ENCODE measurements at places on chromosomes 2 and 18. TPM values are rescaled to one million over a fixed set of nuclear protein-coding genes. Genes with fewer than 3 reads are reported as not detected.

DNA sequence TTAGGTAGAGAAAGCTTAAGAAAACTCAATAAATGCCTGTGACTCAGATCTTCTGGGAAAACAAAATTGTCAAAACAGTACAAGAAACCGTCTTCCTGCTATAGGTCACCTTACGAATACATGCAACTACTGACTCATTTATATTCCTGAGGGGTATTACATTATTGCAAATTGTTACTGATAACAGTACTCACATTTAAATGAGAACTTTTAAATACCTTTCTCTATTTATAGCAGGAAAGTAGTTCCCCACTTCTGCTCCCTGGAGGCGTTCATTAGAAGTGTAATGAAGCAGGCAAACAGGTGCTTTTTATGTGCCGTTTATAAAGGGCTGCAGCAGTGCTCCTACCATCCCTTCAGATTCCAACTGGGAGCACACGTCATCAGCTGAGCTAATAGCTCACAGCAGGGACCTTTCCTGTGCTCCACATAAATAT is 65.1 kb upstream of the RPRM start:
- H3K27ac ChIP-seq: no peak overlapping the region
- H3K4me1 ChIP-seq: peaks cover 31% of the 10 kb centered on the region

- no peak overlapping the region for H3K27ac ChIP-seq
- H3K4me1 ChIP-seq: peaks cover 7% of the 10 kb centered on the region
- H3K27me3 ChIP-seq: peaks cover 13% of the 10 kb centered on the region
- no peak overlapping the region for H3K4me3 ChIP-seq
These were observed 13.5 kb upstream of the GPR39 start for GRCh38 chr2:132403146-132403545.

Gene MATN3
- 2.3 TPM for total RNA-seq

GRCh38 chr2:231260442-231261208 is 62.2 kb downstream of the ARMC9 start:
- DNase-seq: no peak
- H3K4me1 ChIP-seq: no peaks in the 10 kb centered on the region
- H3K4me3 ChIP-seq: no peak overlapping the region
- H3K36me3 ChIP-seq: no peaks in the 10 kb centered on the region
- H3K27ac ChIP-seq: no peak overlapping the region

GRCh38 chr2:217858519-217859491 is 144.0 kb downstream of the TNS1 start:
- H3K36me3 ChIP-seq: no peaks in the 10 kb centered on the region
- peaks cover 88% of the 10 kb centered on the region for H3K27me3 ChIP-seq
- DNase-seq: no peak
- H3K4me3 ChIP-seq: no peak overlapping the region

Gene CNGA3
- total RNA-seq: not detected

DNA sequence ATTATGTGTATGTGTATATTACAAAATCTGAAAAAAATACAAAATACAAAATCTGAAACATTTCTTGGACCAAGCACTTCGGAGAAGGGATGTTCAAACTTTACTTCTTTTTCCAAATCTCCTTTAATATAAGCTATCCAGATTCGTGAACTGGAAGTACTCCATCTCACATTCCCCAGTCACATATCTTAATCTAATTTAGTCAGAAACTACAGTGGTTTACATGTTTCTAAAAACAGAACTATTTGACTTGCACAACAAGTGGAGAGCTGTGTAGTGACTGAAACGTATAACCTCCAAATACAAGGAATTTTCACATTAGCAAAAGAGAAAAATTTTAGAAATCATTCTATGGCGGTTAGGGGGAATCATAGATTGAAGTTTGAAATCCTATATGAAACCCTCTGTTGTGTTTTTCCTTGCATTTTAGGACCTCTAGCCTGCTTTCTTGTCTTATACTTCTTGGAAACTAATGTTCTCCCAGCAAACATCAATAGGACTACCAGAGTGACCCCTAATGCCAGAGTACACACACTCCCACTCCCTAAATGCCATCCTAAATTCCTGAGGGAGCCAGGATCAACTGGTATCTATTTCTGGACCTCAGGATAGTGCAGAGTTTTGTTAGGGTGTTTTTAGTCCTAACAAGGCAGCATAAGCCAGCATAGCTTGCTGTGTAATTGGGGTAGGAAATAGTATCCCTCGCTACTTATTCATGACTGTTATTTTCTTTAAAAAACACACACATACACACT is 30.2 kb upstream of the ROCK1 start:
- H3K36me3 ChIP-seq: no peaks in the 10 kb centered on the region
- H3K27ac ChIP-seq: no peak overlapping the region
- no peak for DNase-seq
- no peak overlapping the region for H3K4me3 ChIP-seq

- H3K4me1 ChIP-seq: no peaks in the 10 kb centered on the region
- no peak overlapping the region for H3K4me3 ChIP-seq
- no peaks in the 10 kb centered on the region for H3K27me3 ChIP-seq
These were observed 651.3 kb downstream of the DCDC2C start for GRCh38 chr2:4354678-4355077.

DNA sequence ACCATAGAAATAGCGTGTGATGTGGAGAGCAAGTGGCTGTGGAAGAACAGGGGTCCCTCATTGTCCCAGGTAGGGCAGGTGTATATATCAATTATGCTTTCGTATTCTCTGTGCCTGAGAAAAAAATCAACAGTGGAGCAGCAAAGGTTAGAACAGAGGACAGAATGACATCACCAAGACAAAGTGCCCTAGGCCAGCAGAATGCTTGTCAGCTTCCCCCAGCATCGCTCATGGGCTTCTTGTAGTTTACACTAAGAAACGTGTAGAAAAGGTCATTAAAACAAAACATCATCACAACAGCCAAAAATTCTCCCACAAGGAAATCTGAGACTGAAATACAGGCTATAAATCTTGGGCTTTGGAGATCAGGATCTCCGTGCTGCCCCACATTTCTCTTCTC is 288.0 kb downstream of the TDRD15 start:
- no peaks in the 10 kb centered on the region for H3K36me3 ChIP-seq
- H3K4me3 ChIP-seq: no peak overlapping the region
- DNase-seq: no peak

DNA sequence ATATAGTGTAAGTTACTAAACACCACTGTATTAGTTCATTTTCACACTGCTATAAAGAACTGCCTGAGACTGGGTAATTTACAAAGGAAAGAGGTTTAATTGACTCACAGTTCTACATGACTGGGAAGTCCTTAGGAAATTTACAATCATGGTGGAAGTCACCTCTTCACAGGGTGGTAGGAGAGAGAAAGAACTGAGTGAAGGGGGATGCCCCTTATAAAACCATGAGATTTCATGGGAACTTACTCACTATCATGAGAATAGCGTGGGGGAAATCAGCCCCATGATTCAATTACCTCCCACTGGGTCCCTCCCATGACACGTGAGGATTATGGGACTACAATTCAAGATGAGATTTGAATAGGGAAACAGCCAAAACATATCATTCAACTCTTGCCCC is 618.0 kb downstream of the NYAP2 start:
- no peaks in the 10 kb centered on the region for H3K36me3 ChIP-seq
- DNase-seq: no peak
- H3K27ac ChIP-seq: no peak overlapping the region
- no peak overlapping the region for H3K4me3 ChIP-seq

GRCh38 chr18:37403100-37403781 is 162.4 kb downstream of the CELF4 start:
- H3K4me3 ChIP-seq: no peak overlapping the region
- H3K4me1 ChIP-seq: no peaks in the 10 kb centered on the region

GRCh38 chr2:215110918-215111317 is 27.5 kb downstream of the ABCA12 start:
- H3K4me1 ChIP-seq: no peaks in the 10 kb centered on the region
- H3K36me3 ChIP-seq: no peaks in the 10 kb centered on the region
- no peak overlapping the region for H3K27ac ChIP-seq
- no peak overlapping the region for H3K4me3 ChIP-seq

Gene VWC2L
- total RNA-seq: not detected

GRCh38 chr18:62883937-62884735 is 168.8 kb downstream of the PHLPP1 start:
- H3K4me1 ChIP-seq: peaks cover 47% of the 10 kb centered on the region
- no peak overlapping the region for H3K4me3 ChIP-seq
- H3K36me3 ChIP-seq: no peaks in the 10 kb centered on the region

Gene CPO
- total RNA-seq: 0.40 TPM

GRCh38 chr2:207812726-207813080 is 43.0 kb upstream of the FZD5 start:
- peaks cover 5% of the 10 kb centered on the region for H3K36me3 ChIP-seq
- no peak for DNase-seq
- no peak overlapping the region for H3K4me3 ChIP-seq
- H3K27me3 ChIP-seq: no peaks in the 10 kb centered on the region
- H3K4me1 ChIP-seq: peaks cover 48% of the 10 kb centered on the region
- no peak overlapping the region for H3K27ac ChIP-seq

Gene TET3
- 23.3 TPM for total RNA-seq

- H3K27ac ChIP-seq: no peak overlapping the region
- no peaks in the 10 kb centered on the region for H3K36me3 ChIP-seq
- peaks cover 4% of the 10 kb centered on the region for H3K4me1 ChIP-seq
These were observed 7.1 kb downstream of the ZNF407 start for GRCh38 chr18:74604774-74605173.

GRCh38 chr18:57655740-57656139 is 34.1 kb upstream of the NARS1 start:
- H3K27me3 ChIP-seq: no peaks in the 10 kb centered on the region
- DNase-seq: no peak
- H3K4me3 ChIP-seq: no peak overlapping the region
- peaks cover 59% of the 10 kb centered on the region for H3K36me3 ChIP-seq
- H3K4me1 ChIP-seq: no peaks in the 10 kb centered on the region
- no peak overlapping the region for H3K27ac ChIP-seq

GRCh38 chr18:74336656-74337055 is 21.0 kb downstream of the C18orf63 start:
- H3K27me3 ChIP-seq: no peaks in the 10 kb centered on the region
- no peaks in the 10 kb centered on the region for H3K36me3 ChIP-seq
- H3K27ac ChIP-seq: no peak overlapping the region
- H3K4me1 ChIP-seq: no peaks in the 10 kb centered on the region
- DNase-seq: no peak

DNA sequence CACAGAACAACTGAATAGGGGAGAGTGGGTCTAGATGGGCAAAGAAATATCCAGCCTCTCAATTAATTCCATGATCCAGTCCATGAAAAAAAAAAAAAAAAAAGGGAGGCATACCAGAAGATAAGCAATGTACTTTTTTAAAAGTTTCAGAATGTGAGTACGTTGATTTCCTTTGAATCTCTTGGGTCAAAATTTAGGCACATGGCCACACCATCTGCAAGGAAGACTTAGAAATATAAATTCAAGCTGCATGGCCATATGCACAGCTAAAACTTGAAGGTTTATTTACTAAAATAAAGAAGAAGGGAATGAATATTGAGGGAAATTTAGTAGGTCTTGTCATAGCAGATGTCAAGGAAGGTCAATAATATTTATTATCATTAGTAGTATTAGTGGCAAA is 286.5 kb upstream of the CDH7 start:
- no peaks in the 10 kb centered on the region for H3K4me1 ChIP-seq
- H3K4me3 ChIP-seq: no peak overlapping the region
- H3K27me3 ChIP-seq: no peaks in the 10 kb centered on the region
- no peaks in the 10 kb centered on the region for H3K36me3 ChIP-seq
- H3K27ac ChIP-seq: no peak overlapping the region

DNA sequence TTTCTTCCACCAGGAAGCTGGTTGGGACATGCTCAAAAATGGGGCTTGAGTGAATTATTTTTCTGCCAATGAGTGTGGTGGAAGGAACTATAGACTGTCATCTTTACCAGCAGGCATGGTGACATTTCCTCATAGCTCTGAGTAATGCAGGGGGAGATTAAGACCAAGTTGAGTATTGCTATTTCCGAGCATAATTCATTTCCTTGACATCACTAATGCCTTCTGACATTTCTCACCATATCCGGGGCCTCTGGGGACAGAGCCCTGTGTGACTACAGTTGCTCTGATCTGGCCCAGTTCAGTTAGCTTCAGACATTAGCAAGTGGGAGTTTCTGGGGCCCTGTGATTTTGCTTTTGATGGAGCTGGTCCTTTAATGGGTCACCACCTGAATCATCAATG is 410.4 kb downstream of the MEIS1 start:
- H3K4me3 ChIP-seq: no peak overlapping the region
- no peak overlapping the region for H3K27ac ChIP-seq
- no peaks in the 10 kb centered on the region for H3K27me3 ChIP-seq
- H3K36me3 ChIP-seq: no peaks in the 10 kb centered on the region

Gene GPR45
- total RNA-seq: not detected

DNA sequence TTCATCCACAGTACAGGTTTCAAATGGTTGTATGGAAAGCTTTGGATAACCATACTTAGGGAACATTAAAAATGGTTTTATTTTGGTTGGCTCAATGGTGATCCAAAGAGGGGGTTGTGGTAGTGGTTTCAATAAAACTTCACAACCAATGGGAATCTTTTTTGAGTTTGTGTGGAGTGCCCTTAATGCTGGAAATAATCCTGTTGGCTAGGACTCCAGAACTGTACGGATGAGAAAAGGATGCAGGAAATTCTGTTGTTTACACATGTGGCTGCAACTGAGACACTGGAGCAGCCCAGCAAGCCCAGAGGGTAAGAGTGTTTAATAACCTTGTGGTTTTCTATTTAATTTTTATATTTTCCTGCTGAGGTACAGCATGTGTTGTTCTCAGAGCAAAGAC is at the start of gene CCDC102B:
TSS of gene CCDC102B (plus strand) at position 210 of the 400 bp plus-strand sequence. CDS start 38,684 bp downstream, outside the sequence.
- no peaks in the 10 kb centered on the region for H3K27me3 ChIP-seq
- H3K36me3 ChIP-seq: no peaks in the 10 kb centered on the region
- H3K4me3 ChIP-seq: no peak within 1 kb of the TSS
- H3K4me1 ChIP-seq: no peaks in the 10 kb centered on the region
- H3K27ac ChIP-seq: no peak within 1 kb of the TSS

DNA sequence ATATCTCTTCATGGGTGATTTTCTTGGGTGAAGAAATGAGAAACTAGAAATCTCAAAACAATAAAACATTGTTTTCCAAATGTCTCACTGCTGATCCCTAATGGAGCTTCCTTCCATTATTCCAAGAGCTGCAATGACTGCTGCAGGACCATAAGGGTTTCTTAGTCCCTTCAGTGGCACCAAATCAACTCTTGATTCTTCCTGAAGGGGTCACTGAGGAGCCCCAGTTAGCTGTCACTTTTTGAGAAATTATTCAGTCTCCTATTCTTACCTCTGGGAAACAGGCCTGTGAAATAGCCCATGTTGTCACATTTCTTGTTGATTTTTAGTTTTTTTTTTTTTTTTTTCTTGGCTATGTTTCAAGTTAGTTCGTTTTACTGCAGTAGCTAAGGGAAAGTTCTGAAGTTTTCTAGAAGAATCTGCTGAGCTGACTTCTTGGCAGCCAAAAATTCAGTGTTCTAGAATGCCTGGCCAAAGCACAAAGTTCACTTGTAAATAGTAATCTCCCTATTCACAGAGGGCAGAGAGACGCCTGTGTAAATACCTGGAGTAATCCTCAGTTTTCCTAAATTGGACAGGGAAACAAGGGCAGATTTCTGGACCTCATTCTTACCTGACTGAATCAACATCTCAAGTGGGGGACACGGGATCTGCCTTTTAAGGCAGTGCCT is 480.0 kb downstream of the RIT2 start:
- H3K4me1 ChIP-seq: no peaks in the 10 kb centered on the region
- H3K36me3 ChIP-seq: no peaks in the 10 kb centered on the region
- no peak for DNase-seq
- no peak overlapping the region for H3K4me3 ChIP-seq
- H3K27ac ChIP-seq: no peak overlapping the region
